ENCODE measurements at places on chromosomes 7 and 10. TPM values are rescaled to one million over a fixed set of nuclear protein-coding genes. Genes with fewer than 3 reads are reported as not detected.

DNA sequence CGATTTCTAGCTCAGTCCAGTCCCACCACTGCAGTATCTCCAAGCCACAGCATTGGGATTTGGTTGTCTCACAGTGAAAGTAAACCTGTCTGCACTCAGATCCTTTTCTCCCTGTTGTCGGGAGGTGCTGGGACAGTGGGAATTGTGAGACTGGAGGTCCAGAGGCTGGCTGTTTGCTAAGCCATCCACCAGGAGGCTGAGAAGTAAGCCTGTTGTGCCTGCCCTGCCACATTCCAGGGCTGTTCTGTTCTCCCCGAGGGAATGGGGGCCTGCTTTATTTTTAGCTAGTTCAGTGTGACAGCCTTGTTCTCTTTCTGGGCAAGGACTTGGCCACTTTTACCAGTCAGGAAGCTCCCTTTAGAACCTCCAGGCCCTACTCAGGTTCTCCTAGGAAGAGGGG lies 54.9 kb downstream of the HK1 start:
- no peak for DNase-seq
- H3K36me3 ChIP-seq, result peaks cover 34% of the 10 kb centered on the region
- H3K27ac ChIP-seq, result no peak overlapping the region
- peaks cover 56% of the 10 kb centered on the region for H3K4me1 ChIP-seq
- H3K4me3 ChIP-seq, result no peak overlapping the region
- no peaks in the 10 kb centered on the region for H3K27me3 ChIP-seq

The NEUROG3 gene
- 0.21 TPM for total RNA-seq

DNA sequence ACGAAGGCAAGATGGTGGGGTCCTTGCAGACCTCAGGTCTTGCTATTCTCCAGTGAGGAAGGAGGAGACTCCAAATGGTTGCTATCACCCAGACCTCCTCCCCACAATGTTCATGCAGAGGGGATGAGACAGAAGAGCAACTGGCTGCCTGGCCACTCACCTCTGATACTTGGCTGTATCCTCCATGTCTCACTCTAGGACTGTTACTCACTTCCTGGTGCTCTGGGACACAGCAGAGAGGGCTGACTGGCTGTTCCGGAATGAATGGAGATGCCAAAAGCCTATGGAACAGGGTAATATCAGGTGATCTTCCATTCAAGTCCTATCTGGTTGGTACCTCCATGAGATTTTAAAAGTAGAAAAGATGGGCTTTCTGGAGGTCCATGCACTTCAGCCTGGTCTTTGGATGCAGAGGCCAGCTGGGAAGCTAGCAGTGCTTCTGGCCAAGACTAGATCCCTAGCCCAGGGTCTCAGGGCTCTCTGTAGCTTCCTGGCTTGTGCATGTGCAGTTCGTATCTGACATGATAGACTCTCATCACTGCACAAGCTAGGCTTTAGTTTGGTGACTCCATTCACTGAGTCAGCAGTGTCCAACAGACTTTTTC lies 27.0 kb upstream of the ABI1 start:
- H3K27me3 ChIP-seq, result no peaks in the 10 kb centered on the region
- no peak overlapping the region for H3K27ac ChIP-seq
- no peak for DNase-seq
- H3K36me3 ChIP-seq, result no peaks in the 10 kb centered on the region
- H3K4me1 ChIP-seq, result no peaks in the 10 kb centered on the region

The TAF6 gene
- 61.1 TPM for total RNA-seq
